ENCODE measurements at places on chromosomes 7 and 10.

DNA sequence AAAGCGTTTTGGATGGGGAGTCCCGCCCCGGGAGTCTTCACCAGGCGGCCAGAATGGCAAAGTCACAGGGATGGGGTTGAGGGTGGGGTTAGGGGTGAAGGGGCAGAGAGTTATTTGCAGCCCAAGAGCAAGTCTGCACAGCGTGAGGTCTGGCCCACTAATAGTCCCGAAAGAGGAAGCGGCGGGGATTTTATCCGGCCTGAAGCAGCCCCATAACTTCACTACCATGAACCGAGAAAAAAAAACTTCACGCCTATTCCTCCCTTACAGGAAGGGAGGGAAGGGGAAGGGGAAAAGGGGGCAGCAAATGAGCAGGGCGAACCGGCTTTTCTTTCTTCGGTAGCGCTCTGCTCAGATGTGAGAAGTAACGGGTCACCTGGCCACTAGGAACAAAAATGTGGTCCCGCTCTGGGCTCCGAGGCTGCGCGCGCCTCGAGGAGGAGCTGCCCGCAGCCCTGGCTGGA lies 712 bp downstream of the ITPRIP start:
- DNase-seq = no peak

DNA sequence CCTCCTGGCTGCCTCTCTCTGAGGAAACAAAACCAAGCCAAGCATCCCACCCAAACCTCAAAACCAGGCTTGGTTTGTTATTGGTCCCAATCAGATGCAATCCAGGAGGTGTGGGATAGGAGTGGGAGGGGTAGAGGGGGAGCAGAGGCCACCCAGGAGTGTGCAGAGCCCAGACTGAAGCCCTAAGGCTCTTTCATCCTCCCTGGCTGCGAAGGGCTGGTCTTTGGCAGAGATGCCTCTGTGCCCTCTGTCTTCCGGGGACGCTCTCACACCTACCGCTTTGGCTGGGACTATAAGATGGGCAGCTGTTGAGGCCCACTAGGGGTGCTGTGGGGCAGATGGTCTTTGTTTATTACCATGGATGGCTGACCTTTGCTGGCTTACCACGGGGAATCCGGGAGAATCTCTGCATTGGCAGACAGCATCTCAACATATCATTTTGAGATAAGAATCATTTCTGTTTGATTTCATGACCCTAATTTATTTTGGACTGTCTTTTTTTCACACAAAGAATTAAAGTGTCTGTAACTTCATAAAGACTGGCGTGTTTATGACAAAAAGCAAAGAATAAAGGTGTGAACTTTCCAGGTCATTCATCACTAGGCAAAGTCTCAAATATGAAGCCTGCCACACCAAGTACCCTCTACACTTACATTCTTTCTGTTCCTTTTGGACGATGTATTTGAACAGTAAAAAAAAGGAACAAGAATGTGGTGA lies 6.5 kb upstream of the DENND2A start:
- DNase-seq = no peak

DNA sequence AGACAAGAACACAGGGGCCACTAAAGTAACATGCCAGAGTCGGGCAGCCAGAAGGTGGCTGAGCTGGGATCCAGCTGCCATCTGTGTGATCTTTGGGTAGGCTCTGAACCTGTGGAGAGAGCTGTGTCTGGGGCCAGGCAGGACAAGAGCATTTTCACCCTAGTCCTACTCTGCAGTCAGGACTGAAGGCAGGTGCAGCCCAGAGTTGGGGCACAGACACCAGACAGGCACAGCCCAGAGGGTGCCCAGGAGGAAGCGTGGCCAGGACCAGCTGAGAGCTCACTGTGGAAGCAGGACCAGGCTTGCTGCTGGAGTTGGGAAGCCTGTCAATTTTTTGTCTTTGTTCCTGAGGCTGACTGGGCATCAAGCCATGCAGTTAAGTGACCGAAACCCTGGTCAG lies 113.6 kb downstream of the ADCY1 start:
- no peak for DNase-seq

GRCh38 chr10:73911553-73912004 lies 647 bp downstream of the PLAU start:
- DNase-seq = no peak

DNA sequence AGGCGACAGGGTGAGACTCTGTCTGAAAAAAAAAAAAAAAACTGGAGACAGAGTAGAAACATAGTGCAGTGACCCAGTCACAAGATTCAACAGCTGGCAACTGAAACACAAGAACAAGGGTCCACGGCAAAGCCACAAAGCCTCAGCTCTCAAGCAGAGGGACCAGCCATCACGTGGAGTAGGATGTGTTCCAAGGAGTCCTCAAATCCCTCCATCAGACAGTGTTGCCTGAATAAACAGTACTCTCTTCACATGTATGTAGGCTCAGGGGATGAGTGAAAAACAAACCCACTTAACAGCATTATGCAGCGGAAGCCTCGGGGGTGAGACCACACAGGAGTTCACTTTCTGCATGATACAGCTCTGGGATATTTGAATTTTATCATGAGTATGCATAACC lies 62.0 kb downstream of the SLIT1 start:
- DNase-seq = no peak

GRCh38 chr7:157270060-157270444 lies 66.8 kb upstream of the DNAJB6 start:
- DNase-seq = no peak

DNA sequence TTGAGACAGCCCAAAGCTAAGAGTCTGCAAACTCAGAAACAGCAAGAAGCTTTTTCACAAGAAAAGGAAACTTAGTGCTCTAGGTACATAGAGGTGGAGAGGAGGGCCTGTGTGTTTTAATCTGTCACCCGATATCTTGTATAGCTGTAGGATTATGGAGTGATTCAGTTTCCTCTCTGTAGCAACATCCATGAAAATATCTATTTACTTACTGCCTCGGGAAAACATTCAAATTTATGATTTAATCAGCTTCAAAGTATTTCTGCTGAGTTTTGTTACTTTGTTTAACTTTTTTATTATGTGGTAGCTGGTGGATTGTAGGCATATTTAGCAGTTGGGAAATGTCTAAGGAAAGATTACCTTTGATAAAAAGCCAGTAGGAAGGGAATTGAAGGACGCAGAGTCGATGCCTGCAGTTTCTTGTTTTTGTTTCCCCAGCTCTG lies 292.0 kb downstream of the CCDC3 start:
- DNase-seq = peak; percentile 36

DNA sequence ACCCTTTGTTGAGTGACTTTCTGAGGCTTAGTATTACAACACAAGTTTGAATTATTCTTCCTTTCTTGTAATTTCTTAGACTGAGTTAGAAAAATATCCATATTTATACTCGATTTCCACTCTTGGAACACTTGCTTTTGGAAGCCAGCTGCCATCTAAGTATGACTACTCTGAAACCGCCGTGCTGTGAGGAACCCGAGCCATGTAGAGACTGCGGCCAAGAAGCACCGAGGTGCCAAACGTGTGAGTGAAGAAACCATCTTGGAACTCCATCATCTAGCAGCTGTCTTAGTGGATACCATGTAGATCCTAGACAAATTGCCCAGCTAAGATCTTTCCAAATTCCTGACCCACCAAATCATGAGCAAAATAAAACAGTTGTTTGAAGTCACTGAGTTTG lies 49.7 kb upstream of the PRKAR2B start:
- DNase-seq = no peak

GRCh38 chr7:44621034-44621749 lies 14.8 kb downstream of the OGDH start:
- DNase-seq = no peak

DNA sequence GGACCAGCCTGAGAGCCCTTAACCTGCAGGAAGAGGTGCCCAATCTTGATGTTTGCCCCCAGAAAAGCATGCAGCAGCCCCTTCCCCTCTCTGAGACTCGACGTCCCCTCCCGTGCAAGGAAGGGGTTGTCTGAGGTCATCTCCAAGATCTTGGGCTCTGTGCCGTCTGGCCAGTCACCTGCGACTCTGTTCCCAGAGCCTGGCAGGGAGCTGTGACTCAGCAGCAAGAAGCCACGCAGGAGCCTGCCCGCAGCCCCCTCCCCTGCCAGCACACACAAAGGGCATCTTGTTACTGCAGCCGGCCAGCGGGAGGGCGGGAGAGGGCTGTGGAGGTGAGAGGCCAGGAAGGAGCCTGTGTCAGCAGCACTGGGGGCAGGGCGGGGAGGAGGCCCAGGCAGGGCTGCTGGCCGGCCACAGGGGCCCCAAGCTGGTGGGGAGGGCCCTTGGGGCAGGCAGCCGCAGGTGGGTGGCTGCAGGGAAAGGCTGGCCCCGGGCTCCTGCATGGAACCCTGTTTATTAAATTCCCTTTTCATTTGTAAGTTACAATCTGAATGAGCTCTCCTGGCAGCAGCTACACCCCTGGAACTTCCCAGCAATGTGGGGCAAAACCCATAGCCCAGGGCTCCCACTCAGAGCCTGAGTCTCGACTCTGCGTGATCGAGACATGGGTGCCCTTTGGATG lies 103.7 kb upstream of the ZMIZ1 start:
- no peak for DNase-seq

- no peak for DNase-seq
Observed at GRCh38 chr10:47081264-47081663, 170.0 kb downstream of the PTPN20 start.

- no peak for DNase-seq
Observed at GRCh38 chr10:97773096-97773495, 1.3 kb upstream of the SFRP5 start.

GRCh38 chr7:147023440-147023839 lies 906.8 kb downstream of the CNTNAP2 start:
- DNase-seq = no peak

DNA sequence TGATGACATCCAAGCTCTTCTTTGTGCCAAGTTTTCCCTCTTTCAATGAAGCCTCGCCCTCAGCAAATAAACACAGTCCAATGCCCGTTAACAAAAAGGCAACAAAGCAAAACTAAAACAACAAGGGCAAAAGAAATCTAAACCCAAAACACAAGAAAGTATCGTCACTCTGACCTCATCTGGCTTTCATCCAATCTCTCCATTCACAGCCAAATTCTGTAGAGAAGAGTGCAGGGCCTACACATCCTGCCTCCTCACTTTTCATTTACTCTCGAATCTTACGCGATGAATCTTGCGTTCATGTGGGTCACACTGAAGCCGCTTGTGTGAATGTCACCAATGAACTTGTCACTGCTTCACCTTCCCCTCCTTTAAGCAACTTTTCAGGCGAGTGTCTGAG lies 15.9 kb upstream of the AKR1E2 start:
- DNase-seq = no peak

- DNase-seq = no peak
Observed at GRCh38 chr10:120946497-120946896, 95.3 kb downstream of the WDR11 start.

- DNase-seq = peak; percentile 17
Observed at GRCh38 chr10:89147256-89147655, 59.9 kb downstream of the CH25H start.

GRCh38 chr10:80416479-80417098 lies 8.2 kb downstream of the PRXL2A start:
- DNase-seq = no peak

- DNase-seq = no peak
Observed at GRCh38 chr10:33716501-33717267, 382.2 kb upstream of the NRP1 start.

GRCh38 chr10:132397036-132397541 lies at the start of gene PWWP2B:
Gene PWWP2B, plus strand, starts transcription at chr10:132397200. Its CDS starts 27 bp downstream, at chr10:132397227.
- no peak for DNase-seq

- DNase-seq = no peak
Observed at GRCh38 chr7:139886206-139886605, 57.1 kb downstream of the TBXAS1 start.

DNA sequence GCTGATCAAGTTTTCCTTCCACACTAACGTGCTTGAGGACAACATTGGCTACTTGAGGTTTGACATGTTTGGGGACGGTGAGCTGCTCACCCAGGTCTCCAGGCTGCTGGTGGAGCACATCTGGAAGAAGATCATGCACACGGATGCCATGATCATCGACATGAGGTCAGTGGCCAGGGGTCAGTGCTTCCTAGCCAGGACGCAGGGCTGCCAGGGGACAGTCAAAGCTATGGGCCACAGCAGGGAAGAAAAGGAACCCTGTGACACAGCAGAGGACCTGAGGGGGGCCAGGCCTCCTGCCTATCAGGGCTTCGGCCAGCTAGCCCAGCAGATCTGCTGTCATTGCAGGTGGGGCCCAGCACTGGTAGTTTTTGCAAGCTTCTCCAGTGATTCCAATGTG lies 5.2 kb downstream of the RBP3 start:
- DNase-seq = no peak

GRCh38 chr7:68424658-68425297 lies 1173.5 kb upstream of the AUTS2 start:
- no peak for DNase-seq

GRCh38 chr10:273088-273487 lies 137.8 kb downstream of the ZMYND11 start:
- no peak for DNase-seq

DNA sequence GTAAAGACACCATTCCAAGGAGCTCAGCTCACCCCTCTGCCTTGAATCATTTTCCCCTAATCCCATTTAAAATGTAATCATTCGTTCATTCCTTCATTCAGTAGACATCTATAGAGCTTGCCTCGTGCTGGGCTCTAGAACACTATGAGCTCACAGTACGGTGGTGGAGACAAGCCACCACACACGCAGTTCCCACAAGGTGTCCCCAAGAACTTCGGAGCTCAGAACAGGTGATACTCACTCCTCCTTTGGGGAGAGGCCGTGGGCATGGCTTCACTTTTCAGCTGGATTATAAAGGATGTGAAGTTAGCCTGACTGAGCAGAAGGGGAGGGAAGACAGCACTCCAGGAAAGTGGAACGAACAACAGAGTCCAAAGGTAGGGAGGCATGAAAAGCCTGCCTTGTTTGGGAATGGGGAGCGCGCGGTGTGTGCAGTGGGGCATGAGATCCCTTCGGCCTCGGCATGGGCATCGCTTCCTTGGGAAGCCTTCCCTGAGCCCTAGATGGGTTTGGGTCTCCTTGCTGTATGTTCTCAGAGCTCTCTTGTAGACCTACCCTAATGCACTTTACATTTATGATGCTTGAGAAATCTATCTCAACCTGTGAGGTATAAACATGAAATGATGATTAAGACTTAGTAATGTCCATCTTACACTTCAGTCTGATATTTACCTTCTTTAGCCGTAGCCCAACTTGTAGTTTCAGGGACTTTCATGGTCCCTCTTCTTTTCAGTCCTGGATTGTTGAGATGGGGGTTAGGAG lies 809 bp upstream of the OGA start:
- no peak for DNase-seq

DNA sequence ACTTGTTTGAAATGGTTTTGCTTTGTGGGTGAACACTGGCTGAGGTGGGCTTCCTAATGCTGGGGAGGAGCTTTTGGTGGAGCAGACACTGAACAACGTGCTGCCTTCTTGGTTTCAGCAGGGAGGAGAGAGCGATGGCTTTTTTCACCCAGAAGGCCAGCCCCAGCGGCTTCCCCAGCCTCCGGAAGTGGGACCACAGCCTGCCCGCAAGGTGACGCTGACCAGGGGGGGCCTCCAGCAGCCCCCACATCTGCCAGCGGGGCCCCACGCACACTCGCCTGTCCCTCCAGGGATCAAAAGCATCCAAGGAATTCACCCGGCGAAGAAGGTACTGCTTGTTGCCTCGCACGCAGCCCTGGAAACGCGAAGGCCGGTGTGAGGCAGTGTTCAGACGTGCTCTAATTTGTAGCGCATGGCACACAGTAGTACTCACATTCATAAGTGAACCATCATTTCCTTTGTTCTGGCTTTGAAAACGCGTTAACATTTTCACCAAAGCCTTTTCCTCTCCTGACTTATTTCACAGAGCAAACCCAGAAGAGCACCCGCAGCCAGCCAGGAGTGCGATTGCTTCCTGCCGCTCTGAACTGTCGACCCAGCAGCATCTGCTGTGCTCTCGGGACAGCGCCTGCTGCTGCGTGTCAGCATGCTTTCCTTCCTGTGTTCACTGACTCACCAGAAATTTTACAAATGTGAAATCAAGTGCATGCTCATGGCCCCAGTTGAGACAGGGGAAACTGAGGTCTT lies 48.4 kb downstream of the SHH start:
- DNase-seq = no peak

GRCh38 chr10:101781655-101781983 lies 1.6 kb downstream of the NPM3 start:
- DNase-seq = no peak
